GM18507 (cell line): ENCODE measurements at places on chromosomes 6 and 20.

GRCh38 chr6:34285448-34286164 lies 36.8 kb upstream of the SMIM29 start:
- DNase-seq, result no peak

DNA sequence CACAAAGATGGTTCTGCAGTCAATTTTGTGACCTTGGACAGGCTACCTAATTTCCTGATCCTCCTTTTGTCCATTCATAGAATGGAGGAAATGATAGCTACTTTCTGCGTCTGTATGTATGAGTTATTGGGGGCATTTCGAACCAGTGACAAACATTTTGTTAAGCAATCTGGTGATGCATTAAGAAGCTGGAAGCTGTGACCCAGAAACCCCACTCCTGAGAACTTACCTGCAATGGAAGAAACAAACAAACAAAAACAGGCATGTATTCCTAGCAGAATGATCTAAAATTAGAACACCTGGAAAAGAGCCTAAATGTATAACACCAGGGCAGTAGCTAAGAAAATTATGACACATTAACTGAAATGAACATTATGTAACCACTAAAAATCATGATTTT lies 33.4 kb upstream of the PRND start:
- DNase-seq, result no peak

GRCh38 chr20:22585786-22586493 lies 1.6 kb upstream of the FOXA2 start:
- DNase-seq, result no peak

DNA sequence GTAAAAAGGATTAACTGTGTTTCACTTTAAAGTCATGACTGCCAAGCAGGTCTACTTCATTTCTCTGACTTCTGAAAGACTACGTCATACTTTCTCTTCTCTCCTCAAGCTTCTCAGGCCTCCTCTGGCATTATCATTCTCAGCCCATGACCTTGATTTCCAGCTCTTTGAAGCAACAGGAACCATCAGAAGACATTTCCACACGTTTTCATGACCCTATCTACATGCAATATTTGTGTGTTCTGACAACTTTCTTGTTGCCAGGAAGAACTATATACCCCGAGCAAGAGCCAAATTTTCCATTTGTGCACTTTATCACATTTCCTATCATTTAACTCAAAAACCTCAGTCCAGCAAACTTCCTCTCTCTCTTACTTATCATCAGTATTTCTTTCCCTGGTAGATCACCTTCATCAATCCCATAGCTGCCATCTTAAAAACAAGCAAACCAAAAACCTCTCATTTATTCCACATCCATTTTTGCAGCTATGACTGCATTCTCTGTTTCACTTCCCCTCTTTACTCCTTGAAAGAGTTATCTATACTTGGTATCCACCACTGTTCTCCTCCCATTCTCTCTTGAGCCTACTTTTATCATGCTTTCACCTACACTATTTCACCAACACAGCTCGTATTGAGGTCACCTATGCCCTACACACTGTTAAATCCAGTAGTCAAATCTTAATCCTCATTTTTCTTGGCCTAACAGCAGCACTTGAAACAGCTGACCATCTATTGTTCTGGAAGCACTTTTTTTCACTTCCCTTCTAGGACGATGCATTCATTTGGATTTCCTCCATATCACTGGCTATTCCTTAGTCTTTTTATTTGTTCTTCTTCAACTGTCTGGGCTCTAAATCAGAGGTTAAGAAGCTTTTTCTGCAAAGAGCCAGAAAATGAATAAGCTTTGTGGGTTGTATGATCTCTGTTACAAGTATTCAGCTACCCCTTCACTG lies 47.1 kb downstream of the STX7 start:
- DNase-seq, result no peak

- DNase-seq, result no peak
Observed at GRCh38 chr6:107594736-107595135, 104.8 kb downstream of the SOBP start.

DNA sequence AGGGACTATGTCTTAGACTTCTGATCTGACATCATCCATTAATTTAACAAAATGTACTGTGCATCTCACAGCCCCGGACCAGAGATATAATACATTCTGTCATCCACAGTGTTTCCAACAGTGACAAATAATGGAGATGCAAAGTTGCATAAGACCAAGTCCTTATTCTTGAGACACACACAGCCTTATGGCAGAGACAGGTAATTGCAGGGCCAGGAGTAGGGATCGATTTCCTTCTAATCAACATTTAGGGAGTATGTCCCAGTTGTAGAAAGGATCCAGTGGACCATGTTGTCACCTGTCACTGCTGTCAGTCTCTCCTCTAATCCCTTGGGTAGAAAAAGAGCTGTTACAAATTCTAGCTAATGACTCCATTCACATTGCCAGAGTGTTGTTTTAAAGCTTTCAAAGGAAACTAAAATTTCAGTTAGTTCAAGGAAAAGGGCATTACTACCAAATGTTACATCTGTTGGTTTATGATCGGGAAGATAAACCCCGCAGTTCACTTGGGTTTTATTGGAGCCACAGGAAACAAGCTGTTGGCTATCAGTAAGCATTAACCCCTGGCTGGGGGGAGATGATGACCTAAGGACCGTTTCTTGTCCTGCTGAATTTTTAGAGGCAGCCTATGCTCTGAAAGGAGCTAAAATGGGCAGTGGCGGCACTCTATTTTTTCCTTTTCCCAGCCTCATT lies 111.4 kb upstream of the ATXN1 start:
- DNase-seq, result no peak

DNA sequence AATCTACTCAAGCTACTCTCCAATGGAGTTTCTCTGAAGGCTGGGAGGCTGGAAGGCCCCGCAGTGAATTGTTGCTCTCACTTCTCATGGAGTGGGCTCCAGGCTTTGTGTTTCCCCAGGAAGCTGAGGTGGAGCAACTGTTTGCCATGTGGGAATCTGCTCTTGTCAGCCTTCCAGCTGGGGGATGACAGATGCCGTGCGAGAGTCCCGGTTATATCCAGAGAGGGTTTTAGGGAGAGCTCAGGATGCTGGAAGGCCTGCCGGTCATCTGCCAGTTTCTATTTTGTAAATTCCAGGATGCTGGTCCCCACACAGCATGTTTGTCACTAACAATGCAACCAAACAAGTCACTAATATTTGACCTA lies 98.2 kb upstream of the NAA20 start:
- DNase-seq, result no peak

DNA sequence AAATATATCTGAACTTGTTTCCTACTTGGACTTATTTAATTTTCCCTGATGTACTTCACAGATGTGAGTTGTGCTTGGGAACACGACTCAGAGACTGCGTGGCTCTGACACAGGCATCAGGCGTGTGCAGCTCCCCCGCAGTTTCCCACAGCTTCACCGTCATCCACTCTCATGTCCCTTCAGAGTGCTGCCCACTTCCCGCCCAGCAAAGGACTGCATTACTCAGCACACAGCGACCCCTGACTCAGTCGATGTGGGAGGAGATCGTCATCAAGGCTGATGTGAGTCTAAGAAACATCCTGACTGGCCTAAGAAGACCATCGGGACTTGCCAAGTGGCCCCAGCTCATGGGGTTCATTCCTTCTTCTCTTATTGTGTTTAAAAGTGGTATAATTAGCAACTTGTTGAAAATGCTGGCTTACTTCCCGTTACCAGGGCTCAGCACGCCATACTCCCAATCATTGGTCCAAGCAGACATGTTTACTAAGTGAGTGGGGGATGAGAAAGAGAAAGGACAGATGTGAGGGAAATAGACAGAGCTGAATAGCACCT lies 539.4 kb upstream of the JARID2 start:
- DNase-seq, result no peak

GRCh38 chr20:5727018-5727515 lies 23.1 kb upstream of the SHLD1 start:
- DNase-seq, result no peak

DNA sequence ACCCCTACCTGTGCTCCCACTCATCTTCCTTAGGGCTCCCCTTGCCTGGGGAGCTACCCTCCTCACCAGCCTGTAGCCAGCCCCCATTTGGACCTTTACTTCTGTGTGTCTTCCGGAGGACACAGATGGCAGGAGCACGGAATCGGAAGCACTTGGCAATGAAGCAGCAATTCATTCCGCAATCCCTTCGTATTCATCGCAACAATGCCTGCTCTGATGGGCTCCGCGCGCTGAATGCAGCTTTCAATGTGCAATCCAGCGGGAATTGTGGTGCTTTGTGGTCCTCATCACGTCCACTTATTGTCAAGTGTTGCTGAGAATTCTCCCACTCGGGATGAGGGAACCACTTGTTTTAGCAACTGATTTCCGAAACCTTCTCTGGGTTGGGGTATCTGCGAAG lies 336.0 kb downstream of the DHX35 start:
- DNase-seq, result no peak
